Osteocyte (in vitro differentiated cells): ENCODE measurements at places on chromosomes 13 and 19. TPM values are rescaled to one million over a fixed set of nuclear protein-coding genes. Genes with fewer than 3 reads are reported as not detected.

The NKPD1 gene
- 0.18 and 0.35 TPM in 2 replicates for total RNA-seq

The DLL3 gene
- total RNA-seq, result 0.42 and 0.62 TPM in 2 replicates

The PSG7 gene
- not detected in 2 replicates for total RNA-seq

The PEAK3 gene
- 0.44 and 0.51 TPM in 2 replicates for total RNA-seq

The CLC gene
- not detected in 2 replicates for total RNA-seq

The KLK14 gene
- total RNA-seq, result not detected in 2 replicates

The LIM2 gene
- not detected in 2 replicates for total RNA-seq

DNA sequence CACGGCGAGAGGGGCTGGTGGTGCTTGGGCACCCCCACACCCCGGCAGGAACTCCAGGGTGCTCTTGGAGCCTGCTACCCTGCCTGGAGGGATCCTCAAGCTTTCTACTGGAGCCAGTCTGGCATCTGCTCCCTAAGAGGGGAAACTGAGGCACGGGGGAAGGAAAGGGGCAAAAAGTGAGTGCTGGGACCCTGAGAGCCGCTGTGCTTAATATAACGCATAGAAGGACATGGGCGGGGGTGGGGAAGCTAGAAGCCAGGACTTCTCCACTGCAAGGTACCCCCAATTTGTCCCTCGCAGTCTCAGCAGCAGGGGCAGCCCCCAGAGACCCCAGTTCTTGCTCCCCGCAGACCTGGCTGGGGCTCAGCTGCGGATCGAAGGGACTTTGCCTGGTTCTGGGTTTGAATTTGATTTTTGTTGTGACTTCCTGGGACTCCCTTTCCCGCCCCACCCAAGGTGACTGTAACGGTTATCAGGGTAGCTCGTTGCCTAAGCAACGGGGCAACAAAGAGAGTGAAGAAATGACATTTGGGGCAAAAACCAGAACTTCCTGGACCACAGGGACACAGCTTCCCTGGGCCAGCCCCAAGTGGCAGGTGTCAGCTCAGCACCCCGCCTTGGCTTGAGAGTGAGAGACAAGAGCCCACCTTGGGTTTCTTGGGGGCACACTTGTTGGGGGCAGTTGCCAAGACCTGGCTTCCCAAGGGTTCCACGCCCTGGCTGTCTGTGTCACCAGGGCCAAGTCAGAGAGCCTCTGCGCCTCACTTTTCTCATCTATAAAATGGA lies 638 bp downstream of the ADGRE5 start:
- H3K4me1 ChIP-seq, result peaks cover 36% of the 10 kb centered on the region
- no peaks in the 10 kb centered on the region for H3K36me3 ChIP-seq
- H3K4me3 ChIP-seq, result no peak overlapping the region
- no peak for DNase-seq

DNA sequence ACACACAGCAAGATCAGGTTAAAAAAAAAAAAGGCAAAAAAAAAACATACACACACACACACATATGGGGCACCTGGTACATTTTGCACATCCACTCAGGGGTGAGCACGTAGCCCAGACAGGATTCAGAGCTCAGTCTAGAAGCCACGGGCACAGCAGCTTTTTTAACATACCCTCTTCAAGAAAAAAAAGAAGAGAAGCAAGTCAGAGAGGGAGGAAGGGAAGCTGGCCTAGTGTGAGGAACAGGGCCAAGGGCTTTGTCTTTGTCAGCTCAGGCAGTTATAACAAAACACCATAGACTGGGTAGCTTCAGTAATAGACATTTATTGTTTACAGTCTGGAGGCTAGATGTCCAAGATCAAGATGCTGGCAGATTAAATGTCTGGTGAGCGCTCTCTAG lies 2.3 kb upstream of the TPM4 start:
- H3K4me3 ChIP-seq, result no peak overlapping the region
- H3K27me3 ChIP-seq, result no peaks in the 10 kb centered on the region
- no peak for DNase-seq
- peak overlapping the region; percentile 87 for H3K27ac ChIP-seq
- peaks cover 8% of the 10 kb centered on the region for H3K36me3 ChIP-seq

GRCh38 chr13:114132419-114133121 lies at the start of gene RASA3:
Gene RASA3, minus strand, starts transcription at chr13:114132623. Its CDS starts 134 bp downstream, at chr13:114132489.
- H3K4me3 ChIP-seq, result peak within 1 kb of the TSS; percentile 94
- H3K27ac ChIP-seq, result peak within 1 kb of the TSS; percentile 98
- H3K4me1 ChIP-seq, result peaks cover 38% of the 10 kb centered on the region
- no peaks in the 10 kb centered on the region for H3K36me3 ChIP-seq
- peak; percentile 91 for DNase-seq
- H3K27me3 ChIP-seq, result no peaks in the 10 kb centered on the region

- H3K4me3 ChIP-seq, result peak within 1 kb of the TSS; percentile 81
- H3K36me3 ChIP-seq, result peaks cover 1% of the 10 kb centered on the region
- no peak for DNase-seq
- H3K27me3 ChIP-seq, result peaks cover 10% of the 10 kb centered on the region
Measured at GRCh38 chr19:10010247-10010691, at the start of gene COL5A3. Gene COL5A3, minus strand, starts transcription at chr19:10010504. Its CDS starts 119 bp downstream, at chr19:10010385.

DNA sequence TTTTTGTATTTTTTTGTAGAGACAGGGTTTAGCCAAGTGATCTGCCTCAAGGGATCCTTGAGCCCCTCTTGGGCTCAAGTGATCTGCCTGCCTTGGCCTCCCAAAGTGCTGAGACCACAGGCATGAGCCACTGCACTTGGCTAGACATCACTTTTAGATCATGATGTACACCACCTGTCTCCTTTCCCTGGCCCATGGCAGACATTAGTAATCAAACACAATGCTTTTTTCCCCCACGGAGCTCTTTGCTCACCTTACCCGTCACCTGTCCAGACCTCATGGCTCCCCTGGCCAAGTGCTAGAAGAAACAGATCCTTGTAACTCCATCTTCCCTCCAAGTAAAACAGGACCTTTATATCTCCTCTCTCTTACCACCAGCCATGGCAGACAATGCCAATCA lies 18.4 kb downstream of the NUMBL start:
- H3K4me1 ChIP-seq, result no peaks in the 10 kb centered on the region
- no peaks in the 10 kb centered on the region for H3K27me3 ChIP-seq
- no peak overlapping the region for H3K27ac ChIP-seq
- DNase-seq, result no peak
- peaks cover 36% of the 10 kb centered on the region for H3K36me3 ChIP-seq

- no peak overlapping the region for H3K27ac ChIP-seq
- peaks cover 19% of the 10 kb centered on the region for H3K36me3 ChIP-seq
- H3K27me3 ChIP-seq, result no peaks in the 10 kb centered on the region
- DNase-seq, result no peak
- peaks cover 6% of the 10 kb centered on the region for H3K4me1 ChIP-seq
- H3K4me3 ChIP-seq, result no peak overlapping the region
Measured at GRCh38 chr13:99363391-99363790, 56.2 kb upstream of the GPR183 start.
